Peyer's patch (tissue), 4 donors: ENCODE measurements at places on chromosomes 11 and 22. TPM values are rescaled to one million over a fixed set of nuclear protein-coding genes. Genes with fewer than 3 reads are reported as not detected.

DNA sequence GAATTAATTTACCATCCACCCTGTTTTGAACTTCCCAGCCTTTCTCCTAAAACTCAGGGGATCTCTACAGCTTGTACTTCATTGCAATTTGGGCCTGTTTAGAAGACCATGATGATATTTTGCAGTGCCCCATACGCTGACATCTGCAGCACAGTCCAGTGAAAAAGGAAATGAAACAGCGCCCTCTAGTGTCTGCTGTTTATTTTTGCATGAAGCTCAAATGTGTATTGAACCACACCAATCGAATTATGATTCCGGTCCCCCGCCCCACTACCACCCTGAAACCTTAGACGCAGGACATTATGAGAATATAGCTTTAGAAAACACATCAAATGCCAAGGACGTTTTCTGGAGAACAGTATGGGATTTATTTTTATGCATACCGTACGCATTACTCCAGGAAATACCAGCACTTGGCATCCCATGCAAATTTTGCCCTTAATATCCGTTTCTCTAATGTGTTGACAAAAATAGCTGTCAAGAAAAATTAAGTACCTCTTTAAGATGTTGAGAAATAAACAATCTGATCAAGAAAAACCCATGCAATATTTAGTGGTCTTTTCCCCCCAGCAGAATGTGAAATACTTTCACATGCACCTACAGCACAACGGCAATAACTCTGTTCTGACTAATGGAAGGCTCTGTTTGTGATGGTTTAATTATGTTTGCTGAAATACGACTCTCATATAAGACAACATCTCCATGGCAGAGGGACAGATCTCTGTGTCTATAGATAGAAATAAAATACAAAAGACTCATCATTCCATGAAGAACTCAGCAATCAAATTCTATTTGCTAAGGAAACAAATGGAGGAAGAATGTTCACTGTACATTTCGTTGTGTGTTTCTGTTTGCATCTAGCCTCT, 93.9 kb downstream of the TECTA start:
- DNase-seq, result peak; percentile 79
- H3K4me3 ChIP-seq, result no peak overlapping the region
- no peak overlapping the region for H3K27ac ChIP-seq
- H3K36me3 ChIP-seq, result no peaks in the 10 kb centered on the region

GRCh38 chr11:130459521-130459920, 11.1 kb downstream of the ADAMTS15 start:
- H3K4me3 ChIP-seq, result no peak overlapping the region
- no peaks in the 10 kb centered on the region for H3K4me1 ChIP-seq
- H3K27me3 ChIP-seq, result no peaks in the 10 kb centered on the region

DNA sequence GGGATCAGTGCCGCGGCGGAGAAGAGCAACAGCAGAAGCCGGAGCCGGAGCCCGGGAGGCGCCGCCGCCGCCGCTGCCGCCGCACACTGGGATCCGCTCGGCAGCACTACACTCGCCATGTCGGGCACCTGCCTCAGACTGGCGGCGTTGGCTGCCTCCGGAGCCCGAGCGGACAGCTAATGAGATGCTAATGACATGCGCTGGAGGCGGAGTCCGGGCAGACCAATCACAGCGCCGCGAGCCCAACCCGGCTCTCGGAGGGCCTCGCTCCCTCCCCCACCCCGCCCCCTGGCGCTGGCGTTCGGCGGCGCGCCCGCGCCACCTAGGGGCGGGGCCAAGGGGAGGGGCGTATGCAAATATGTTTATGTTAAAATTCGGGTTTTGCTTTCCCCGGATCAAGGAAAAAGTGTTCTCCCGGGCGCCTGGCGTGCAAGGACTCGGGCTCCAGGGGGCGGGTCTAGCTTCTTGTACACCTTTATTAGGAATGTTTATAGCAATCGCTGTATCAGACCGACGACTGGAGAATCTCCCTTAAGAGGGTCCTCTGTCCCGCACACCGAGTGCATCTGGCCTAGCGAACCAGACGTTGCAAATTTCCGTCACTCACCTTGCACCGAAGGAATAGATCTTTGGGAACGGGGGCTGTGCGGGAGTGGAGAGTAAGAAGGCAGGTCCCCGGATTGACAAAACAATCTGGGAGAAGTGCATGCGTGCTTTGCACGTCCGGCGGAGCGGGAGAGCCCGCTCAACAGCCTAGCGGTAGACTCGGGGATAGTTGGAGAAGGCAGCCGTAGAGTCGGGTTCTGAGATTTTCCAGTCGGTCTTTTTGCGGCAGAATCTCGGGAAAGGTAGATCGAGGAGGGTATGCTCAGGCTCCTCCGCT, at the start of gene CADM1:
TSS of gene CADM1 (minus strand) at position 140 of the 883 bp plus-strand sequence.
- peak within 1 kb of the TSS; percentile 57 for H3K4me3 ChIP-seq
- H3K27ac ChIP-seq, result peak within 1 kb of the TSS; percentile 58
- DNase-seq, result peak; percentile 63
- no peaks in the 10 kb centered on the region for H3K36me3 ChIP-seq

GRCh38 chr11:1549338-1550330, 22.4 kb downstream of the DUSP8 start:
- no peaks in the 10 kb centered on the region for H3K36me3 ChIP-seq
- peaks cover 8% of the 10 kb centered on the region for H3K27me3 ChIP-seq
- H3K4me3 ChIP-seq, result no peak overlapping the region
- no peak overlapping the region for H3K27ac ChIP-seq
- no peak for DNase-seq
- no peaks in the 10 kb centered on the region for H3K4me1 ChIP-seq

CARD10 gene
- 74.3 TPM for total RNA-seq

DNA sequence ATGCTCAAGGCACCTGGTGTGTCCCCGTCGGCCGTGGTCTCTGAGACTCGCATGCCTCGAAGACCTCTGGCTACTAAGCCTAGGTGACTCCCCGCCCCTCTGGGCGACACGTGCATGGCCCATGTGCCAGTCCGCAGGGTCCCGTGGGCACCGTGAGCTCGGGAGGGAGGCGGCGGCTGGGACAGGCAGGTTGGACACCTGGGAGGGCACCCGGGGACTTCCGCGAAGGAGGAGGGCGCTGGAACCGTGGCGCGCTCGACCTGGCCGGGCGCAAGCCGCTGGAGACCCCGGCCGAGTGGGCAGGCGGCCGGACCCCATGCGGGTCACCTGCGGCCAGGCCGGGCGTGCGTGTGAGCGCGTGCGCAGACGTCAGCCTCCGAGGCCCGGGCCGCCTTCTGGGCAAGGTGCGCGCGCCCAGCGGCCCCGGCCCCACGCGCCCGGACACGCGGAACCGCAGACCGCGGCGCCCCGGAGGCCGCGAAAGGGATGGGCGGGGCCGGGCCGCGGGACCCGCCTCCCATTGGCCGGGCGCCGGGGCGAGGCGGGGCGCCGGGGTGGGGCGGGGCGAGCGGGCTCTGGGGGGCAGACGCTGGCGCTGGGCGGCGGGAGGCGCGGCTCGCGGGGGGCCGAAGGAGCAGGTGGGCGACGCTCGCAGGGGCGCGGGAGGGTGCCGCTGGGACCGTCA, 579 bp upstream of the RASD2 start:
- peak overlapping the region; percentile 42 for H3K27ac ChIP-seq
- H3K27me3 ChIP-seq, result no peaks in the 10 kb centered on the region
- H3K4me1 ChIP-seq, result peaks cover 34% of the 10 kb centered on the region
- H3K4me3 ChIP-seq, result peak overlapping the region; percentile 63
- H3K36me3 ChIP-seq, result no peaks in the 10 kb centered on the region

DNA sequence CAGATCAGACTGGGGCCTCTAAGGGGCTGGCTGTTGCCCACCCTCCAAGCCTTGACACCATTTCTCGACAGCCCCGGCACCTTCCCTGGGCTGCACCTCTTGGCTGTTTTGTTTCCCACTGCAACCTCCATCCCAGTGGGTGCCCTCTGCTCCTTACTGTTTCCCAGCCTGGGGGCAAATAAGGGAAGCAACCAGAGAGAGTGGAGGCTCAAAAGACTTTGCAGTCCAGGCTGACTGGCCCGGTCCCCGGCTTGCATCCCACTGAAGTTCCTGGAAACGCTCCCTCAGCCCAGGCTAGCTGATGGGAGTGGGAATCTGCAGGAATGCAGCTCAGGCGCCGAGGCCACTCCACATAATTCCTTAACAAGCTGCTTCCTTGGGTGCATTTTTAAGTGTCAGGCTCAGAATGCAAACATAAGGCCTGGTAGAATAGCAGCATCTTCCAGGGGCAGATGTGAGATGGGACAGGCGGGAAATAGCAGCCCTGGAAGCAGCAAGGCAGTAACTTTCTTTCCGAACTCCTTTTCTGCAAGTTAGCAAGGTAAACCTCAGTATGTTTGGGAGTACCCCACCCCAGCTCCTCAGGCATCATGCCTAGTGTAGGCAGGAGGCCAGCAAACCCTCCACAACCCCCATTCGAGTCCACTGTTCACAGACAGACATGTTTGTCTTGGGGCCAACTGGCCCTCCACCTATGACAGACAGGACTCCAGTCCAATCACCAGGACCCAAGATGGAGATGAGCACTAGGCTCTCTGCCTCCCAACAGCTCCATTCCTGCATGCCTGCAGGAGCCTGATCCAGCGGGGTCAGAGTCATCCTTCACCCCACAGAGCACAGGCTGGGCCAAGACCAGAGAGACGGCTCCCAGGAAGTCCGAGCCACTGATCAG, 39.3 kb downstream of the RPL27A start:
- H3K4me1 ChIP-seq, result no peaks in the 10 kb centered on the region
- no peak for DNase-seq
- H3K4me3 ChIP-seq, result no peak overlapping the region
- no peaks in the 10 kb centered on the region for H3K36me3 ChIP-seq
- H3K27me3 ChIP-seq, result no peaks in the 10 kb centered on the region

AAMDC gene
- total RNA-seq, result 9.0 TPM

DNA sequence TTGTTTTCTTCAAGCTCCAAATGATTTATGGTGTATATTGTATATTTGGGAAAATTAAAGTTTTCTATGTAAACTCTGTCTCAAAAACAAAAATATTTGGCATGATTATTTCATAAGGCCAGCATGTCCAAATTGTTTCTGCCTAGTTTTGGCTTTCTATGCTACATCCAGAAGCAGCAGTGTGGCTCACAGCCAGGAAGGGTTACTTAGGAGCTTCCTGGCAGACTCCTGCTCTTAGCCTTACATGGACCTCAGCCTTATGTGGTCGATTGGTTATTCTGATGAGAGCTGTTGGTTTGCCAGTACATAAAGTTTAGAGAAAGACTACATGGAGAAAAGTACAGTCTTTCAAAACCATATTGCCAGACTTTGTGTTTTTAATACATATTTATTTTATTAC, 297.7 kb upstream of the FAT3 start:
- no peak overlapping the region for H3K27ac ChIP-seq
- DNase-seq, result no peak
- no peaks in the 10 kb centered on the region for H3K4me1 ChIP-seq
- H3K4me3 ChIP-seq, result no peak overlapping the region
- H3K27me3 ChIP-seq, result no peaks in the 10 kb centered on the region

DNA sequence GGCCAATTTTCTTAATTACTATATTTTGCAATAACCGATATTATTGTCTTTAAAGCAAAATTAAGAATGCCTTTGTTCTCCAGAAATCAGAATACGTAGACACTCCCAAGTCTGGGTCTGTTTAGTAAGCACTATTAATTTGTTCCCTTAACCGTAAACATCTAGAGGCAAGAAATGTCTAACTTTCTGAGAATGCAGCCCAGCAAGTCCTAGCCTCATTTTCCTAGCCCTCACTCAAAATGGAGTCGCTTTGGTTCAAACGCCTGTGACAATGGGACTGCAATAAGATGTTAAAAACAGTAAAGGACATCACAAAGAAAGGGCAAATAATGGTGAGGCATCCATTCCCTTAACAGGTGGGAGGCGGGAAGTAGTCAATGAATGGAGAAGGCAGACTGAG, 280.7 kb downstream of the DLG2 start:
- H3K27ac ChIP-seq, result no peak overlapping the region
- no peaks in the 10 kb centered on the region for H3K36me3 ChIP-seq
- H3K27me3 ChIP-seq, result no peaks in the 10 kb centered on the region
- H3K4me1 ChIP-seq, result no peaks in the 10 kb centered on the region
